Sigmoid colon (tissue), 7 donors: ENCODE measurements at places on chromosomes 2 and 18. TPM values are rescaled to one million over a fixed set of nuclear protein-coding genes. Genes with fewer than 3 reads are reported as not detected.

DNA sequence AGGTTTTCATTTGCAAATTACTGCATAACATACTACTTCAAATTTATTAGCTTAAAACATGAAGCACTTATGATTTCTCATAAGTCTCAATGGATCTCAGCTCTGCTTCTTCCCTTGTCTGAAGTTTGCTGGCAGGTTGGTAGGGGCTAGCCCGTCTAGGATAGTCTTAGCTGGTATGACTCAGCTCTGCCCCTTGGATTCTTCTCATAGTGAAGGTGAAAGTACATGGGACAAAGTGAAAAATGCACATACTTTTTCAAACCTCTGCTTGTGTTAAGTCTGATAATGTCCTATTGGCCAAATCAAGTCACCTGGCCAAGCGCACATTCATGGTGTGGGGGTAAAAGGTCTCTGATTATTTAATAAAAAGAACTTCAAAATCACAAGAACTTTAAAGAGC is 184.8 kb upstream of the VWC2L start:
- no peaks in the 10 kb centered on the region for H3K36me3 ChIP-seq
- DNase-seq, result no peak
- H3K27me3 ChIP-seq, result no peaks in the 10 kb centered on the region

DNA sequence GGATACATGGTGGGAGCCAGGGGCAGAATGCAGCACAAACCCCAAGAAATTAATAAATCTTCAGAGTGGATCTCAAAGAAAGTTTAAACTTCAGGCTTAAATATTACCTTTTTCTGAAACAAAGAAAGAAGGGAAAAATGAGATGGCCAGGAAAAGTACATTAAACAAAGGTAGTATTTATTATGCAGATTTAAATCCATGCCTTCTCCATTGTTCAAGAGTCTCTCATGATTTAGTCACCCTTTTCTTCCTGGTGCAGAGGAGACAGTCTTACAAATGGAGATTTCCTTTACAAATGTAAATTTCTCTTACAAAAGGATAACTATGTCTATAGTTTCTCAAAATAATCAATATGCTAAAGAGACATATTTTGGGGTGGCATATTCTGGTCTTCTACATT is 33.4 kb upstream of the PPM1B start:
- no peak for DNase-seq
- no peak overlapping the region for H3K27ac ChIP-seq
- H3K36me3 ChIP-seq, result no peaks in the 10 kb centered on the region
- peaks cover 10% of the 10 kb centered on the region for H3K4me1 ChIP-seq
- H3K4me3 ChIP-seq, result no peak overlapping the region

DNA sequence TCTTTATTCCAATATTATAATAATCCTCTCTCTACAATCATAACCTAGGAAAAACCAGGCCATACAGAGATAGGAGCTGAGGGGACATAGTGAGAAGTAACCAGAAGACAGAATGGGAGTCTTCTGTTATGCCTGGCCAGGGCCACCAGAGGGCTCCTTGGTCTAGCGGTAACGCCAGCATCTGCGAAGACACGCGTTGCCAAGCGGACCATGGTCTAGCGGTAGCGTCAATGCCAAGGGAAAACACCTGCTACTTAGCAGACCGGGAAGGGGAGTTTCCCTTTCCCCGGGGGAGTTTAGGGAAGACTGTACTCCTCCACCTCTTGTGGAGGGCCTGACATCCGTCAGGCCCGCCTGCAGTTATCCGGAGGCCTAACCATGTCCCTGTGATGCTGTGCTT is 36.6 kb downstream of the ARL6IP6 start:
- no peaks in the 10 kb centered on the region for H3K27me3 ChIP-seq
- H3K4me3 ChIP-seq, result no peak overlapping the region
- no peaks in the 10 kb centered on the region for H3K36me3 ChIP-seq
- H3K27ac ChIP-seq, result no peak overlapping the region
- H3K4me1 ChIP-seq, result no peaks in the 10 kb centered on the region

- H3K4me3 ChIP-seq, result peak overlapping the region; percentile 98
- H3K36me3 ChIP-seq, result peaks cover 10% of the 10 kb centered on the region
- H3K27me3 ChIP-seq, result no peaks in the 10 kb centered on the region
- H3K27ac ChIP-seq, result peak overlapping the region; percentile 100
- DNase-seq, result no peak
Observed at GRCh38 chr2:200863782-200864175, 679 bp downstream of the CLK1 start.

DNA sequence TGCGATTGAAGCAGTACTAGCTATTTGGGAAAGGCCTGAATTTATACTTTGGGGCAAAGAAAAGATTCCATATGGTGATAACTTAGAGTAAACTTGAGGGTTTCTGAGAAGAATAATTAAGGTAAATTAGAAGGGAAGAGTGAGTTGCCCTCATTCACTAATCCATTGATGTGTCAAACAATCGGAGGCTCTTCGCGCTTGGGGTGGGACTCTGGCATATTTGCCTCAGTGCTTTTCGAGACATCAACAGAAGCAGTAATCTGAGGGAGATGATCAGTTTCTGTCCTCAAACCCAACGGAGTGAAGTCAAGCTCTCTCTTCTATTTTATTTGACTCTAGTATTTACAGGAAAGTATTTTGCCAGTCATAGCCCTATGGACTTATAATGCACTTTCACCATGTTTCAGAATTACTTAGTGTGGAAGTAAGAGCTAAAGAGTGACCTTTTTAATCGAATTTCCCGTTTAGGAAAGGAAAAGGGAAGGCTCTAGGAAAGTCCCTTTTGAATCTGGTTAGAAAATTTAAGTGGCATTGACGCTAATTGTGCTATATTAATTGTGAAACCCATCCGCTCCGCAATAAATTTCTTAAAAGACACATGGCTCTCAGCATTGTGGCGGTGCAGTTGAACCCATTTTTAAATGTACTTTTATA is 1.3 kb downstream of the RAB10 start:
- peaks cover 44% of the 10 kb centered on the region for H3K4me1 ChIP-seq
- no peaks in the 10 kb centered on the region for H3K36me3 ChIP-seq
- peak overlapping the region; percentile 95 for H3K4me3 ChIP-seq
- H3K27me3 ChIP-seq, result no peaks in the 10 kb centered on the region
- DNase-seq, result no peak
- H3K27ac ChIP-seq, result peak overlapping the region; percentile 92

GRCh38 chr2:196244966-196245365 is 73.6 kb upstream of the STK17B start:
- H3K4me3 ChIP-seq, result no peak overlapping the region
- H3K27ac ChIP-seq, result no peak overlapping the region
- no peaks in the 10 kb centered on the region for H3K27me3 ChIP-seq
- H3K4me1 ChIP-seq, result peaks cover 3% of the 10 kb centered on the region
- DNase-seq, result no peak
- no peaks in the 10 kb centered on the region for H3K36me3 ChIP-seq

- H3K36me3 ChIP-seq, result no peaks in the 10 kb centered on the region
- no peak overlapping the region for H3K27ac ChIP-seq
- no peaks in the 10 kb centered on the region for H3K27me3 ChIP-seq
Observed at GRCh38 chr2:101442042-101442666, 32.8 kb downstream of the RFX8 start.

Gene CYBRD1
- 202 TPM for total RNA-seq
